Activated T-cell treated with anti-CD3 and anti-CD28 coated beads for 1 hour (primary cell): ENCODE measurements at places on chromosomes 1 and 21.

- DNase-seq, result no peak
Observed at GRCh38 chr1:43524804-43525203, 5.9 kb upstream of the PTPRF start.

DNA sequence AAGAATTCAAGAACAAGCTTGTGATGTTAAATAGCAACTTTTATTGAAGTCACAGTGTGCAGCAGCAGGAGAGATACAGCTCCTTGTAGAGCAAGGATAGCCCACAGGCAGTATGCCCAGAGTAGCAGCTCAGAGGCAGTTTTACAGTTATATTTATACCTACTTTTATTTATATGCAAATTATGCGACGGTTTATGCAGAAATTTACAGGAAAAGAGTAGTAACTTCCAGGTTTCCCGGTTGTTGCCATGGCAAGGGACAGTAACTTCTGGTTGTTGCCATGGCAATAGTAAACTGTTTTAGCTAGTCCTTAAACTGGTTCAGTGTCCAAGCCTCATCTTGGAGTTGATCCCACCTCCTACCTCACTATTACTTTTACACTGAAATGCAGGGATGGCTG lies 344.6 kb upstream of the LYPLAL1 start:
- DNase-seq, result no peak

DNA sequence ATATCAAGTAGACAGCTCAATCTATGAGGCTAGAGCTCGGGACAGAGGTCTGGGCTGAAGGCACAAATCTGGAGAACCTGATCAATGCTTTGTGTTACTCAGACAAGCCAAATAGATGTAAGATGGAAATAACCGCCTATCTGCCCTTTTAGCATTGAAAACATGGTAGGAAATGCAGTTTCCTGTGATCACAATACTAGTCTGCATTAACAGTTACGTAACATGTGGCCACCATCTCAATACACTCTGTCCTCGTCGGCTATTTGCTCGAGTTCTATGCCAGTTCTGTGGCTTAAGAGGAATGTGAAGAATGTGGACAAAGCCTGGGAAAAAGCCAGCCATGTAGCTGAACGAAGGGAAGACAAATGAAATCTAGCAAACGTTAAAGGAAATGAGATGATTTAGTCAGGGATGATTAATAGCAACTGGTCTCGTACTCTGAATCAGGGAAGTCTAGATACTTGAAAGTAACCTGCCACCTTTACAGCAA lies 73.3 kb downstream of the HSF2BP start:
- DNase-seq, result no peak

DNA sequence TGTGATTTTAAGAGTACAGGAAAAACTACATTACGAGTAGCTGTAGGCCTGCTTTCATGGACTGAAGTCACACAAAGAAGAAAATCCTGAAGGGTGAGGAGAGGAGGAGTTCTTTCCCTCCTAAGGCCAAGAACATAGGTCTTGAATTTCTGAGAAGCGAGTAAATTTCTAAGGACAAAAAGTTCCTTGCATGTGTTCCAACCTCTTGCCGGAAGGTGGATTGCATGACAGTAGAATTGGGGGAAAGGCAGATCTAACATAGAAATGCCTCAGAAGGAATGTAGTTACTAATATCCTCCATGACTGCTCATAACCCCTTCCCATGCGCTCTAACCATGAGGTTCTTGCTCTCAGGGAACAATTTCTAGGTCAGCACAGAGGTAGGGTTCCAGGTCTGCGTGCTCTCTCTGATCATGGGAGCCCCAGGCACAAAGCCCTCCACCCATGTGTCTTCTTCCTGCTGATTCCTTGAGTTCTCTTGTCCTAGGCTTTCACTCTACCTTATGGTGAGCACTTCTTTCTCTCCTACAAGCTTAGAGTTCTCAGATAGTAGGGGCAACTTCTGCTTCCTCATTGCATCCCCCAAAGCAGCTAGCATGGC lies 13.7 kb downstream of the CD2 start:
- no peak for DNase-seq

DNA sequence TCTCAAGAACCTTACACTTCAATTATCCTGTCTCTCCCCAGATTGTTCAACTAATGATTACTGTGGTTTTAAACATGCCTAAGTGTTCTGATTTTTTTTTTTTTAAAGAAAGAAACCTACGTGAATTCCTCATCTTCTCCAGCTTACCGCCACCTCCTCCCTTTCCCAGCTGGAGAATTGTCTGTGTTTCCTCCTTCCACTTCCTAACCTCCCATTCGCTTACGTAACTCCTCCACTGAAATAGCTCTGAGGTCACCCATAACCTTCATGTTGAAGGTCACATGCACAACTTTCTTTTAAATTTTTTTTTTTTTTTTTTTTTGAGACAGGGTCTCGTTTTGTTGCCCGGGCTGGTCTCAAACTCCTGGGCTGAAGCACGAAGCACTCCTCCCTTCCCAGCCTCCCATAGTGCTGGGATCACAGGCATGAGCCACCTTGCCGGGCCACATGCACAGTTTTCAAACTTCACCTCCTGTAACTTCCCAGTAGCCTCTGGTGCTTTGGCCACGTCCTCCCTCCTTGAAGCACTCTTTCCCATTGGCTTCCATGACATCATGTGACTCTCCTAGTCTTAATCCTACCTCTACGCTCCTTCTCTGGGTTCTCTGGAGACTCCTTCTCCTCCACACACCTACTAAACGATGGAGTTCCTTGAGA lies 9.8 kb upstream of the CAPZB start:
- DNase-seq, result no peak

DNA sequence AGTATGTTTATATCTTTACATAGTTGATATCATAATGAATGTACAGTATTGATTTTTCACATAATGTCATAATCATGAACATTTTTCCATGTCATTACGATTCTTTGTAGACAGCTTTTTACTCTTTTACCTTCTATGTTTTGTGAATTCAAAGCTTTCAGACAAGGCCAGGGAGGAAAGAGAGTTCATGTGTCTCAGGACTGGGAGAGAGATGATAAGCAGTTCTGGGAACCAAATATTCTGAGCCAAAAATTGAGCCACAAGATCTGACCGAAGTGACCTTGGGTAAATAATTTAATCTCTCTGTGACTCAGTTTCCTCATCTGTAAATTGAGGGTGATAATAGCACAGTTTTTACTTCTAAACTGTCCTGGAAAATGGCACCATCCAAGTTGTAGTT lies 31.8 kb downstream of the CSF1 start:
- DNase-seq, result no peak

DNA sequence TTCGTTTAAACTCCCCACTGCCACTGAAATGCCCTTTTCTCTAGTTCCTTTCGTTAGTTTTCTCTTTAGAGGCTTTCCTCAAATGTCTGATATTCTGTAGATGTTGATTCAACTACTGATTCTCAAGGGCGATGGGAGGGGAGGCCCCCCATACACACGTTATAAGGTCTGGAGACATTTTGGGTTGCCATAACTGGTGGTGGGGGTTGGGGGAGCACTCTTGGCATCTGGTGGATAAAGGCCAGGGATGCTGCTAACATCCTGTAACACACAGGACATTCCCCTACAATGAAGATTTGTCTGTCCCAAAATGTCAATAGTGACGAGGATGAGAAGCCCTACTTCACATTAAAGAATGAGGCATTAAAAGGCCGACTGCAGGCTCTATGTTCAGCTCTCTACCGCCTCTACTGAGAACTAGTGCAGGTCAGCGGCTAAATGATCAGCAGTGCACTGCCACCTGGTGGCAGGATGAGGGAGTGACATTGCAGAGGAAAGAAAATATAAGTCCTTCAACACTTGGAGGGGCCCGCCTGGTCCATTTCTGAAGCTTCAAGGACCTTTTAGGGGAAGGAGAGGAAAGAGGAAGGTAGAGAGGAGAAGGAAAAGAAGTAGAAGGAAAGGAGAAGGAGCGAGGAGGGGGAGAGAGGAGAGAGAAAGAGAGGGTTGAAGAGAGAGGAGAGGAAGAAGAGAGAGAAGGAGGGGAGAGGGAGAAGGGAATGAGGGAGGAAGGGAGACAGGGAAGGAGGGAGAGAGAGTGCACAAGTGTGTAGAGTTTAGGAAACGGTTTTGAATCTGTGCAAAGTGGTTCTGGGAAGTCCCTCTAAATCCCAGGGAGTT lies 29.4 kb downstream of the ALG14 start:
- peak; percentile 65 for DNase-seq

GRCh38 chr1:24970926-24971875 lies 41.1 kb upstream of the RUNX3 start:
- no peak for DNase-seq

DNA sequence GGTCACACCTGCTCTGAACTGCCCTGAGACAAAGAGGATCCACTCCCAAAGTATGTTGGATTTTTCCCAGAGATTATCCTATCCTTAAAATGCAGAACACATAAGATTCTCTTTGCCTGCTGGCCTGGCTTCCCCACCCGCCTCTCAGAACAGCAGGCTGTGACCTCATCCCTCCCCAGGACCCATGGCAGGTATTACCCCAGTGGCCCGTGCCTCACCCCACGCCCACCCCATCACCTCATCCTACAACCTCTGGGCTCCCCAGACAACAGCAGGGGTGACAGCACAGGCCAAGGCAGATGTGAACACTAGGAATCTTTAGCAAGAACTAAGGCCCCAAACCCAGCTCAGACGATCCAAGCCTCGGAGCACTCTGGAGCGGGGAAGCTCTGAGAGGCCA lies 35.1 kb upstream of the S100A7 start:
- DNase-seq, result no peak

DNA sequence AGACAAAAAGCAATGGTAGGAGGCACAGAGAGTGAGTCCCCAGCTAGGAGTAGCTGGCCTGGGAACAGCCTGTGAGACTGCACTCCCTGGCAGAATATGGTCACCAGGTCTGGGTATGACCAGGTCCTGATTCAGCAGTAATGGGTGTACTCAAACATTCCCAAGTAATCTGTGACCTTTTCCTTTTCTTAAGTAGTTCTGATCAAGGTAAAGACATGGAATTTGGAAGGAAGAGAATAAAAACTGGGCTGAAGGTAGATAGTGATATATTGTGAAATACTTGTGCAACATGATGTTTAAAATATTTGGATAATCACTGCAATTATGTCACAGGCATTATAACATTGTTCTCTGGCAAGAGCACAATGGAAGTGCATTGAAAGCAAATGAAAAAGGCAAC lies 147.2 kb upstream of the DPYD start:
- no peak for DNase-seq

GRCh38 chr1:239884796-239885195 lies 206.9 kb upstream of the FMN2 start:
- no peak for DNase-seq

- no peak for DNase-seq
Observed at GRCh38 chr21:45827881-45828579, 153.5 kb upstream of the COL6A1 start.

DNA sequence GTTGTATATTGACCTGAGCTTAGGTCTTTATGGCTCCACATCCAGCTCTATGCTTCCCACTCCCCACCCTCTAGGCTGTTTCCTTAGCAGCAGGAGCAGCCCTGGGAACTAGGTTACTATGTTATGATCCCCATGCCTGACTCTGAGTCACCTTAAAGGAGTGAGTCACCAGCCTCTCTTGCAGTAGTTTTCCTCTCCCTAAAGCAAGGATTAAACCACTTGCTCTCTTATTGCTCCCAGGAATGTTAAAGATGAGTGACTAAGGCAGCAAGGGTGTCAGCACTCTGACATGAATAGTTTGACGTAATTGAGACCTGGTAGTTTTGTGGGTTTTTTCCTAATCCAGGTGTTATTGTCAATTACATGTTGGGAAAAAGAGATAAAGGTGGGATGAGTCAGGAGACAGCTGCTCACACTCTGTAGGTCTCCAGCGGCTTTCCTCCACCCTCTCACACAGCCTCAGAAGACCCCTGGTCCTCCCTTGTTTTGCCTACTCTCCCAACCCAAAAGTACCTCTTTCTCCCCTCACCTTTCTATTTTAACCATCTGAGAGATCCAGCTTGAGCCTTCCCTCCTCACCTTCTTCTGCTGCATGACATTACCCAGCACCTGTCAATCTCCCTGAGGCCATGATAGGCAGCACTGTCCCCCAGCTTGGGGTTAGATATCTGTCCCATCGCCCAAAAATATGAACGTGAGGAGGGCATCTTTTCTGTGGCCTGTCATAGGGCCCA lies 369.1 kb upstream of the VAMP3 start:
- no peak for DNase-seq

GRCh38 chr1:24191860-24192259 lies 4.8 kb upstream of the IFNLR1 start:
- DNase-seq, result no peak

GRCh38 chr21:41183575-41183974 lies 15.6 kb downstream of the BACE2 start:
- DNase-seq, result no peak

GRCh38 chr1:182735343-182735742 lies 51.0 kb upstream of the RGS8 start:
- no peak for DNase-seq

- DNase-seq, result no peak
Observed at GRCh38 chr21:42031816-42032215, 21.7 kb upstream of the ZBTB21 start.

DNA sequence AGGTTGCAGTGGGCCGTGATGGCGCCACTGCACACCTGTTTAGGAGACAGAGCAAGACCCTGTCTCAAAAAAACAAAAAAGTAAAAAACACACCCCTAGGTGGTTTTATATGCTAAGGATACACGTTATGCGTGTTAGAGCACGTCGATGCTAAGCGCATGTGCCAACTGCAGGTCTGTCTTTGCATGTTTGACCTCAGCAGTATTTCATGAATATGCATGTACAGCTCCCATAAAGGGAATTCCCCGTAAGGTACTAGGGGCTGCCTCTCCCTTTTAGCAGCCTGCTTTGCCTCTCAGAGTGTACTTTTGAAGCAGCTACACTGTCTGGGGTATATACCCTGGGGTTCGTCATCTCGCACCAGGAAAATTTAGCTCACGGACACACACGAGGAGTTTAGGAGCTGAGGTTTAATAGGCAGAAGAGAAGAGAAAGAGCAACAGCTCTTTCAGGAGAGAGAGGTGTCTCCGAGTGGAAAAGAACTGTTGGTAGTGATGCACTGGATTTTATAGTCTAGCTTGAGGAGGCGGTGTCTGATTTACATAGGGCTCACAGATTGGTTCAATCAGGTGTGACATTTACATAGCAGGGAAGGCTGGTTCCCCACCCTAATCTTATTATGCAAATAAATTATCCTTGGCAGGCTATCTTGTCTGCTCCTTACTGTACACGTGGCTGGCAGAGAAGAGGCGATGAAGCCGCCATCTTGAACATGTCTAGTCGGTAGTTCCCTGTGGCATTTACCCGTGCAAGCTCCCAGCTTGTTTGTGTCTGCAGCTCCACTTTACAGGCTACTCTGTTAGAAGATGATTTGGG lies 4.2 kb upstream of the OTUD3 start:
- no peak for DNase-seq

DNA sequence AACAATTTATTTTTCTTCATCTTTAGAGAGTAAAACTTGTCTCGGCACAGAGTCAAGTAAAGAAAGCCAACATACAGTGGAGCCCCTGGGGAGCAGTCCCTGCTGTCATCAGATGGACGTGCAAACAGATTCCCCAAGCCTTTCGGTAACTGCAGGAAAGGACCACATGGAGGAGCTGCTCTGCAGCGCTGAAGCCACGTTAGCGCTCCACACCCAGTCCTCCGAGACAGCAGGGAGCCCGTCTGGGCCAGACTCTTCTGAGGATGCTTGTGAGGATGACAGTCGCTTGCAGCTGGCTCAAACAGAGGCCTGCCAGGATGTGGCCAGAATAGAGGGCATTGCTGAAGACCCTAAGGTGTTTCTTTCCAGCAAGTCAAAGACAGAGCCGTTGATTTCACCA lies 77.1 kb upstream of the SCCPDH start:
- DNase-seq, result no peak

GRCh38 chr1:57963581-57963980 lies 539.7 kb upstream of the DAB1 start:
- no peak for DNase-seq
